ENCODE measurements at places on chromosomes 7 and 10.

DNA sequence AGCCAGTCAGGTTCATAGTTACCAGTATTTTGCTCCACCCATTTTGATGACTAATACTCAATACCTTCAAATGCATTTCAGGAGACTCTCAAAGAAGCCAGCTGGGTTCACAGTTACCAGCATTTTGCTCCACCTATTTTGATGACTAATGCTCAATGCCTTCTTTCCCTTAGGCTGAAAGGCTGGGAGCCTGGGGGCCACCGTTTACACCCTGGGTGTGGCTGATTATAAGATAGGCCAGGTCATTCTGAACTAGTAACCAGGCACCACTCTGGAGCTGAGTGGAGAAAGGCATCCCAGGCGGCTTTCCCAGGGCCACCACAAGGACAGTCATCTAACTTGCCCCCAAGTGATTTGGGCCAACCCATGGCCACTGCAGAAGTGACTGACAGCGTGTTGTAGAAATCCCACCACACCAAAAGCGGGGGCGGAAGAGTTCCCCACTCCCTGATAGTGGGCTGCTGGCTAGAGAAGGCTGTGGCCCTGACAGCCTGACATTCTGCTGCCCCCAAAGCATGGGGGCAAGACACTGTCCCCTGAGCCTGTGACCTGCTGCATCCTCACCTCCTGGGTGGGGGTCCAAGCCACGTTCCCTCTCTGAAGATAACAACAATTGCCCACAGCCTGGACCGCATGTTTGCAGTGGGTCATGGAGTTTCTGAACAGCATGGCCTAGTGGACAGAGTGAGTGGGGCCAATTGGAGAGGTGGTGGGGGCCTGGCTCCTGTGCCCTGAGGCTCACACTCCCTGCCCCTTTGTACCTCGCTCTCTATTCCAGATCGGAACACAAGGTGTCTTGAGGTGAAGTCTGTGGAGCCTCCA, 23.0 kb upstream of the ZNF488 start:
- peak; percentile 40 for DNase-seq

- no peak for DNase-seq
Measured at GRCh38 chr7:139561-140243, 52.7 kb upstream of the FAM20C start.

DNA sequence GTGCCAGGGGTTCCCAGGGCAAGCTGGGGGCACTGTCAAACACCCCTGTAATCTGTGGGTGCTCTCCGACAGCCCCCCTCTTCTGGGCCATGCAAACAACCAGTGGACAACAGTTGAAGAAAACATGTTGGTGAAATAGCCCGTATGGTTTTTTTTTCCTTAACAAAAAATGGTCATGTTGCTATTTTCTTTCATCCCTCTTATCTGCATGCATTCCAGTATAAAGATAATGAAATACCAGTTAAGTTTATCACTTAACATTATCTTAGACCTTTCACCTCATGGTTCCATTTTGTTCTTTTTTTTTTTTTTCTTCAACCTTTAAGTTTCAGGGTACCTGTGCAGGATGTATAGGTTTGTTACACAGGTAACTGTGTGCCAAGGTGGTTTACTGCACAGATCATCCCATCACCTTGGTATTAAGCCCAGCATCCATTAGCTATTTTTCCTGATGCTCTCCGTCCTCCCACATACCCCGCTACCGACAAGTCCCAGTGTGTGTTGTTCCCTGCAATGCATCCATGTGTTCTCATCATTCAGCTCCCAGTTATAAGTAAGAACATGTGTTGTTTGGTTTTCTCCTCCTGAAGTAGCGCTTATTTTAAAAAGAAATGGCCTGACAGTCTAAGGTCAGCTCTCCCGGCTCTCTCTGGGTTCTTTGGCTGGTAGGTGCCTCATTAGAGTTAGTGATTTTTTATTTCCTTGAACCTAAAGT, 110.1 kb downstream of the NRP1 start:
- DNase-seq, result no peak

- peak; percentile 61 for DNase-seq
Measured at GRCh38 chr7:128056901-128057300, 25.7 kb upstream of the LRRC4 start.

DNA sequence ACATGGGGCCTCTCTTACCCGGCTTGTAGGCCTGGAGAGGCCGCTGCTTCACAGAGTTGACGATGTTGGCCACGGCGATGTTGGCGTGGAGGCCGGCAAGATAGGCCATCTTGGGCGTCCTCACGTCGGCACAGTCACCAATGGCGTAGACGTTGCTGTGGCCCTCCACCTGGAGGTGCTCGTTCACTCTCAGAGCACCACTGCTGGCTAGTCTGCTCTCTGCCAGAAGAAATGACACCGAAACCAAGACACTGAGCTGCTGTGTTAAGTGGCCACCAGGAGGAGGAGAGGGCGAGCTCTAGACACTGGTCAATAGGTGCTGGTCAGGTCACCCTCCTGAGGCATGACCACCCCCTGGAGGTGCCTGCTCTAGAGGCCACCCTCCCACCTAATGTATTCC, 17.7 kb downstream of the AIFM2 start:
- DNase-seq, result no peak

DNA sequence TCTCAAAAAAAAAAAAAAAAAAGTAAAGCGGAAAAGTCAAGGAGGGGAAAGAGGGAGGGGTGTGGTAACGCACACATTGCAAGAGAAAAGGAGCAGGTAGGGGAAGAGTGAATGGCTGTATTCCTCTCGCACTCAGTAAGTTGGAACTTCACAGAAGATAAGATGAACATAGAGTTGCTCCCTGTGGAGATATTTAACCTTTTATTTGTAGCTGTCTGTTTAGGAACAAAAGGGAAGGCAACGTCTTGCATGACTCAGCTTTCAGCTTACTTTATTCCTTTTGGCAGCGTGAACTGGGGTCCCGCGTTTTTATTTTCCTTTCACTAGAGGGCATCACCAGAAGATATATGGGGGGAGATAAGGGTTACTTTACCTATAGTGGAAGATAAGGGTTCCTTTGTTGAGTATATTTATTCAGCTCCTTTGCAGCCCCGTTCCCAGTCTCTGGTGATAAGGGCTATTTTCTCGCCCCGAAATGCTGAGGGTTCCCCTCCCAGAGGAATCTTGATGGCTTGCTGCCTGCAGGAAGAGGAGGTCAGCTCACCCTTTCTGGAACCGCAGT, 78.5 kb downstream of the APBB1IP start:
- no peak for DNase-seq

- DNase-seq, result no peak
Measured at GRCh38 chr10:86336341-86336740, 30.3 kb downstream of the GRID1 start.

- no peak for DNase-seq
Measured at GRCh38 chr10:35466170-35466569, 129.9 kb downstream of the CCNY start.

GRCh38 chr7:96080027-96080426, 241.9 kb downstream of the SLC25A13 start:
- DNase-seq, result no peak

DNA sequence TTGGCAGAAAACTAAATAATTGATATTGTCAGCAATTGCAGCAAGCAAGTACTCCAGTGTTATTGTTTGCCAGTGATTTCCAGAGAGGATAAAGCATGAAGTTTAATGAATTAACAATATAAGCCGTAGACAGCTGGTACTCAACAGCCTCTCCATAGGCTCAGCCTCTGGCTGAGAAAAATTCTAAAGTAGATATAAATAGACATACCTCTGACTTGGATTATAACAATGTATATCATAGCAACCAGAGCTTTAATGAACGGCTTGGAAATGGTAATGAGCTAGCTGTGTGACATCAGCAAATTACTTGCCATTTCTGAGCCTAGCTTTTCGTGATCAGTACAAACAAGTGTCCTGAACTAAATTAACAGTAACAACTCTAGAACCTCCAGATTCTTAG, 1055.4 kb upstream of the AUTS2 start:
- DNase-seq, result no peak

DNA sequence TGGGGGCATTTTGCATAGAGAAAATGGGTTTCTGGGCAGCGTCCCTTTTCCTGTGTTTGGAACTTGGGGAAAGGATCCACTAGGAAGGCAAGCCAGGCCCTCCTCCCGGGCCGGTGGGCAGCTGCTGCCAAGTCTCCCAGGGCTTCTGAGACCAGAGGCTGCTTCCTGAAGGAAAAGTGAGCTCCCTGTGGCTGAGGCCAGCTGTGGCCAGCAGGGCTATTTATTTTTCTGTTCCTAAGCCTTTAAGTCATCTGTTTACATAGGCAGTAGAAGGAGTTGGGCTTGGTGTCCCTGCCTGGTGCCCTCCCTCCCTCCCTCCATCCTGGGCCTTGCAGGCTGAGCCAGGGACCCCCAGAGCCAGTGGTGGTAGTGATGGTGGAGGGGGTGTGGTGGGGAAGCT, 70.5 kb upstream of the COL13A1 start:
- DNase-seq, result no peak

DNA sequence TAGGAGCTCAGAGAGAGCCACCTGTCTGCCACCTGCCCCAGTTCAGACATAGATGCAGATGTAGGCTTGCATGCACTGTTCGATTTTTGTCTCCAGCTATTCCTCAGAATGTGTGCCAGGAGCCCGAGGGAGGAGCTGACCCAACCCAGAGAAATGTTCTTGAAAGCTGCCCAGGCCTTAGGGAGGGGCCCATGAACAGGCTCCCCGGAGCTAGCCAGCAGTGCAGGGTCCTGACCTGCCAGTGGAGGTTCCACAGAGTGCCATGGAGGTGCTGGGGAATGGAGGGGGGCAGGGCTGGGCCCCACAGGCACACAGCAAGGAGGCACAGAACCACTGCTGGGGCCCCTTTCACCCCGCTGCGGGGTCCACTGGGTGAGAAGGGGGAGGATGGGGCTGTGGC, 29.6 kb upstream of the SFRP5 start:
- DNase-seq, result no peak

GRCh38 chr7:123715198-123715597, 33.6 kb downstream of the WASL start:
- DNase-seq, result no peak

All from GM04503 (cell line).